ENCODE measurements at places on chromosomes 6 and 20.

GRCh38 chr6:109093732-109094415 lies 772 bp downstream of the SESN1 start:
- no peak for DNase-seq

DNA sequence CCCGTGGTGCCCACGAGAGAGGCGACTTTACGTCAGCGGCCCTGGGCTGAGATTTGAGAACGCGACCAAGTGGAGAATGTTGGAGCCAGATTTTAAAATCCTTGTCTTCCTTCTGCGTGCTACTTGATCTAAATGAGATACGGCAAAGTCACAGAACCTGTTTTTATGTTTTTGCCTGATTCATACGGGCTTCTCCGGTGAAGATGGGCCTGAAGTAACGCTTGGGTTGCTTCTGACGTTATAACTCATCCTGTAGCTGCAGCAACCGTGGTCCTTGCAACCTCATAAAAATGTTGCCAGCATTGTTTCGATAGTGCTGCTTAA lies 462 bp upstream of the SLC35B3 start:
- DNase-seq = no peak

- DNase-seq = no peak
Observed at GRCh38 chr6:154614101-154614500, 103.6 kb upstream of the CNKSR3 start.

DNA sequence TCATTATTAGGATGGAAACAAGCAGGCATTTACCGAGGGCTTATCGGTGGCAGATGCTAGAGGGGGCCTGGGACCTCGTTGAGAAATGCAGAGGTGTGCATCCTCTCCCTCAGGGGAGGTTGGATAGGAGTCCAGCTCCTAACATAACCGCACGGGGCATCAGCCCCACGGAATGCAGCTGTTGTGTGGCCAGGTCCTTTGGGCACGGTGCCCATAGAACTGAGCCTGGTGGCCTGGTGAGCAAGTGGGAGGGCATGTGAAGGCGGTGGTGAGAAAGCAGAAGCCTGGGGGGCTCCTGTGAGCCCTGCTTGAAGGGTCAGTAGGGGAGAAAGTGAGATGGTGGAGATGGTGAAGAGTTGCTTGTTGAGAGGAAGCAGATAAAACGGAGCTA lies 143.7 kb downstream of the CDH26 start:
- no peak for DNase-seq

DNA sequence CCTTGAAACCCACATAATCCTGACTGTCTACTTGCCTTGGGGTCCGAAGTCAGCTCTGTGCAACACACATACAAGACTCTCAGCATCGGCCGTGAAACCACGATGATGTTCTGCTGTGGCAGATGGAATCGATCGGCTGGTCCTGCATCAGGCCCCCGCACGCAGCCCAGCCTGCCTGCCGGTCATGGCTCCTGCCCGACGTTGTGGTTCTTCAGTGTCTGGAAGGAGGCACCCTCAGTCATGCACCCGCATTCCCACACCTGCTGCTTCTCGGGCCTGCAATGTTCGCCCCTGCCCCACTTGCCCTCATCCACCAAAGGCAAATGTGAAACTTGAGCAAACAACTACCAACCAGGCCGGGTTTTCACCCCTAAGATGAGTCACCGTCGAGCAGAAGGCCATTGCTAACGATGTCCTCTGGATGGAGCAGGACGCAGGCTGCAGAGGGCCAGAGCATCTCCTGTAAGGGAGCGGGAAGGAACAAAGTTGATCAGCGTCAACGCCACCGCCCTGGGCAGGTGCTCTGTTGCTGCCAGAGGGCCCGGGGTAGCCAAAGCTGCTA lies 128.9 kb upstream of the PDE10A start:
- DNase-seq = no peak
